ENCODE measurements at places on chromosomes 5 and 9.

GRCh38 chr5:160657622-160658458 is 194.2 kb downstream of the ATP10B start:
- no peak for DNase-seq

GRCh38 chr5:141707510-141707909 is 25.5 kb upstream of the ARAP3 start:
- DNase-seq, result no peak

DNA sequence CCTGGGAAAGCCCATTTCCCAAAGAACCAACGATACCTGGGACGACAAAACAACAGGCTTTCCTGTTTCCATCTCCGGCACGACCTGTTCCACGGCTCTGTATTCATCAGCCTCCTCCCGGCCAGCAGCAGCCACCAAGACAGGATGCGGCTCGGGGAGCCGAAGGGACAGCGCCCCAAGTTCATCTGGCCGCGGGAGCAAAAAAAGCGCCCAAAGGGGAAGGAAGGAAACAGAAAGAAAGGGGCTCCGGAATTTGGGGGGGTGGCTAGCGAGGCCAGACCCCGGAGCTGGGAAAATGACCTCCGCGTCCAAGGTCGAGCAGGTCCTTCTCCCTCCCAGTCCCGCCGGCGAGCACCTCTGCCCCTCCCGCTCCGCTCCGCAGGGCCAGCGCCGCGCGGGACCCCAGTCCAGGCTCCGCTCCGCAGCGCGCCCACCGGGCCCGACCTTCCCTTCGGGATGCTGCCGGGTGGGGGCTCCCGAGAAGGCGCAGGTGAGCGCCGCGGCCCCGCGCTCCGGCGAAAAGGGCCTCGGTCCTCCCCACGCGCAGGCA is 608 bp downstream of the ELOVL7 start:
- DNase-seq, result no peak

GRCh38 chr9:83362341-83362995 is 175.7 kb downstream of the FRMD3 start:
- DNase-seq, result no peak

DNA sequence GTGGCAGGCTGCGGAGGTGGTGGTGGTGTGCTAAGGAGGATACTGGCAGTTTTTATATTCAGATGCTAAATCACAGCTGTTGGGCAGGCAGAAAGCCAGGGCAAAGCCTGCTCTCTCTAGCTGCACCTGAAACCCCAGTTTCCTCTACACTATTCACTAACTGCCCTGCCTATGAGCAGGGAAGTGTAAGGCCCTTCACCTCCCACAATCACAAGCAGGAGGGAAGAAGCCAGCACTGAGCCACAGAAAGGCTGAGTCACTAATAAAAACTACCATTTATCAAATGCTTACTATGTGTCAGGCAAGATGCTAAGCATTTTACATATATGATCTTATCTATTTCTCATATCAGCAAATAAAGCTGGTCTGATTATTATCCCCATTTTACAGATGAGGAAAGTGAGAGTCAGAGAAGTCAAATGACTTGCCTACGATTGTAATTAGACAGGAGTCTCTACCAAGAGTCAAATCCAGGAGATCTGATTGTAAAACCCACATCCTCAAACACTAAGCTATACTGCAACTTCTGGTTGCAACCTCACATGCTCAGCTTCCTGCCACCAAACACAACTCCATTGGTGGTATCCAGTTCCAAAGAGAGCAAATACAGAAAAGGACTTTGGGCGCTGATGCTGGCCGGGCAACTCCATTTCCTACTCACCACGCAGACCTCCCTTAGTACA is 17.7 kb upstream of the IL6ST start:
- DNase-seq, result peak; percentile 8

DNA sequence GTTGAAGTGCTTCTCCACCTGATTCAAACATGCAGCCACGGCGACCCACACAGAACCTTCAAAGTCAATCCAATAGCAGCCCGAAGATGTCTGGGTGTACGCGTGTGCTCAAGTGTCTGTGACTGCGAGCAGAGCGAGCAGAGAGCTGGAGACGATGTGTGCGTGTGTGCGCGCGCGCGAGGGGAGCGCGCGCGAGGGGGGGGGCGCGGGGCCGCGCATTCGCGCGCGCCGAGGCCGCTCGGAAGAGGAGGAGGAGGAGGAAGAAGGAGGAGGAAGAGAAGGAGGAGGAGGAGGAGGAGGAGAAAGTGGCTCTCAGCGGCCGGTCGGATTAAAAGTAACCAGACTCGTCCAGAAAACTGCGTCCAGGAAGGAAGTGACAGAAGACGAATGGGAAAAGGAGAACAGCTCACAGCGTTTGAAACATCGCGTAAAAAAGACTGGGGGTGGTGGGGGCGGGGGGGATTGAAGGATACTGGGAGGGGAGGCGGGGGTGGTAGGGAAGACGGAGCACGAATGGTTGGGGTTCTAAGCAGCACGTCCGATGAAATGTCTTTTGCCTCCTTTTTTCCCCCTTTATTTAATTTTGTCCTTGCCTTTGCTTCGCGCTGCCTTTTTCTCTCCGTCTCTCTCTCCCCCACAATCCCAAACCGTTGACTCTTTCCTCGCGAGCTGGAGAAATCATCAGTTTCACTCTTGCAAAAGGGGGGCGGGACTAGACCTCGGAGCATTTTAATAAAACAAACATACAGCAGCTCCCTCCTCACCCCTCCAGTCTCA is at the start of gene MEF2C:
Gene MEF2C, minus strand, starts transcription at position 126 of the 777 bp plus-strand sequence. CDS start 59,396 bp downstream, outside the sequence.
- peak; percentile 73 for DNase-seq

DNA sequence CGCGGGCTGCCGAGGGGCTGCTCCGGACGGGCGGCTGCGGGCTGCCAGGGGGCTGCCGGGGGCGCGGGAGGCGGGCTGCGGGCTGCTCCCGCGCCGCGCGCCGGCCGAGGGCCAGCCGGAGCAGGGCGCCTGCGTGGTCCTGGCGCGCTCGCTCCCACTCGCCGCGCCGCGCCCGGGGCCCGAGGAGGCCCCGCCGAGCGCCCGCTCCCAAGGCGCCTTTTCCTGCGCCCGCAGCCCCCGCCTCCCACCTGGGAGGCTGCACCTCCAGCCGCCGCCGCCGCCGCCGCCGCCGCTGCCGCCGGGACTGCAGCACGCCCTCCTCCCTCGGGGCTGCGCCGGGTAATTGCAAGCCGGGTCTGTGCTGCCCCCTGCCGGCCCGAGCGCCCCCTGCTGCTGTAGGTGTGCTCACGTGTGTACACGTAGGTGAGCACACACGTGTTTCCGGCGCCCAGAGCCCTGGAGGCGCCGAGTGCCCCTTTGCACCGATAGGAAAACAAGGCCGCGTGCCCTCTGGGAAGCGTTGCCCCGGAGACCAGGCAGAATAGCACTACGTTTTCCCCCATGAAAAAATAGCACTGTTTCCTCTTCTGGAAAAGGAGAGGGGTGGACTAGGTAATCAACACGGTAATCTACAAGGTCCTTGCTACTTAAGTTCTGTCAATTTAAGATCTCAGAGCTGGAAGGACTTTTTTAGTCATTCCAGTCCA is at the start of gene EPB41L4B:
Gene EPB41L4B, minus strand, starts transcription at position 318 of the 707 bp plus-strand sequence. CDS start 613 bp downstream, outside the sequence.
- DNase-seq, result peak; percentile 76

DNA sequence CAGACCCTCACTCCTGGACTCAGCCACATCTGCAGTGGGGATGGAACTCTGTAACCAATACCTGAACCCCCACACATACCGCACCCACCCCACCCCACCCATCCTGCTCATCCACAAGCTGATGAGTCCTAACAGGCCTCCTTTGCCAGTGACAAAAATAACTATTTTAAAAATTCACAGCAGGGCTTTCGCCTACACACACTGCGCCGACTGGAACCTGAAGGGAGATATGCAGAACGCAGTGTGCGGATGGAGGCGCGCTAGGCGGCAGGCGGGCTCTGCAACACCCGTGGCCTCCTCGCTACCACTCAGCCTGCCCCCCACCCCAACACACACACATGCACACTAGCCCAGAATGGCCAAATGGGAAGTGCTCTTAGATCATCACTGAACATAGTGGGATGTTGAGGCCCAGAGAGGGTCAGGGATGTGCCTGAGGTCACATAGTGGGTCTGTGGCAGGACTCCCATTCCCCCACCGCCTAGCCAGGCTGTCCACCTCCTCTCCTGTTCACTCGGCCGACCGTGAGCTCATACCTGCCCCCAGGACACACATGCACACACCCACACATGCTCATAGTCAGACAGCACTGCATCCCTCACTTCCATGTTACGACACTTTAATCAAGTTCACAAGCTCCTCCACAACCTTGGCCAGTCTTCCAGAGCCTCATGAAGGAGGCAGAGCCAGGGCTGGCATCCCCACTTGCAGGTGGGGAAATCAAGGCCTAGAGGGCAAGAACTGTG is 6.3 kb upstream of the CAMK2A start:
- no peak for DNase-seq

GRCh38 chr9:126856326-126856877 is 4.0 kb upstream of the ZBTB34 start:
- no peak for DNase-seq

DNA sequence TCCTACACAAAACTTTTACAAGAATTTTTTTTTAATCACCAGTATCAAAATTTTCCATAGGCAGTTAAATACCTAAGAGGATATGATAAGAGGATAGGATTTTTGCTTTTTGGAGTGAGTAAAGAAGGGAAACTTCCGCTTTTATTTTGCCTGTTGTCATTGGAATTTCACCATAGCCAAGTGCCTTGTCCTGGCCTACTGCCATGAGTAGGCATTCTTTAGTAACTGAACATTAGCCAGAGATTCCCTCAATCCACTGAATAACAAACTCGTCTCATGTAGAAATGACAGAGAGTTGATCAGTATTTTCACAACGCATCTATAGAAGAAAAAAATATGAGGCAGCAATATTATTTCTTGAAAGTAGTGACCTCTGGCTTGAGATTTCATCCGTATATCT is 289.6 kb upstream of the ADAMTSL1 start:
- DNase-seq, result no peak

- no peak for DNase-seq
Observed at GRCh38 chr5:96196890-96197289, 235.2 kb upstream of the ELL2 start.

DNA sequence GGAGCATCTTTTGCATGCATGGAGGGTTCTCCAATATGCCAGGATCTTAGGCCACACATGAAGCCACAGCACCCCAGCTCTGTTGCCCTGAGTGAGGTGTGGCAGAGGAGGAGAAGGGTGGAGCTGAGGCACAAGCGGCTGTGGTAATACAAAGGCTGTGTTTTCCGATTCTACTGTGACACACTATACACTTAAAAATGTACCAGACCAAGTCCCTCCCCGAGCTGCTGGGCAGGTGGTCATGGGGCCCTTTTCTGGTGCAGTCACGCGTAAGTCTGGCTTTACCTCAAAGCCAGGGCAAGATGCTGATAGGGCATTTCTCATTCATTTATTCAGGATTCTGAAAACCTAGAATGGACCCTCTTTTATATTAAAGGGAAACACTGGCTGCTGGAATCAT is 3.7 kb downstream of the ADGRV1 start:
- no peak for DNase-seq

- no peak for DNase-seq
Observed at GRCh38 chr5:122965111-122965510, 71.4 kb downstream of the PPIC start.

GRCh38 chr9:69829484-69829883 is 8.9 kb downstream of the CFAP95 start:
- no peak for DNase-seq

DNA sequence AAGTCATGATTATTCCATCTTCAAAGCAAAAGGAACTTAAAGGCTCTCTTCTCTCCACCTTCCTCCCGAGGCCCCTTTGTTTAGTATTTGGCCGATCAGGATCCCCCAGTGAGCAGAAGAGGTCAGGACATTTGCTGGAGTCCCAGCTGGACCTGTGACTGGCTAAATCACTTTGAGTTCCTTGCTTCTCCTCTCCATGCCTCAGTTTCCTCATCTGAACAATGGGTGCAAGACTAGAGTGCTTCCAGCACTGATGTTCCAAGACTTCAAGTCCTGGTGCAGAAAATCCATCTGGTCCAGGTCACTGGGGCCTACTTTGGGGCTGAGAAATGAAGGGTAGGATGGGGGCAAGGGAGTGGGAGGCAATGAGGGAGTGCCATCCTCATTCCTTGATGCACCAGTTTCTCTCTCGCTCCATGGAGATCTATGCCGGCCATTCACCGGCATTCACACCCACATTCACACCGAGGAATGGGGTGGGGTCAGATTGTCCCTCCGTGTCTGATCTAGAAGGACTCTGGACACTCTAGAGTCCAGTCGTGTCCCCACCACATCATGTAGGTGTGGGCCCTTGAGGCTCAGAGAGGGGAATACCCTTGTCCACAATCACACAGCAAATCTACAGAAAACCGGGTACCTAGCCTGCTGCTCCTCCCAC is 38.7 kb upstream of the IL17B start:
- no peak for DNase-seq

DNA sequence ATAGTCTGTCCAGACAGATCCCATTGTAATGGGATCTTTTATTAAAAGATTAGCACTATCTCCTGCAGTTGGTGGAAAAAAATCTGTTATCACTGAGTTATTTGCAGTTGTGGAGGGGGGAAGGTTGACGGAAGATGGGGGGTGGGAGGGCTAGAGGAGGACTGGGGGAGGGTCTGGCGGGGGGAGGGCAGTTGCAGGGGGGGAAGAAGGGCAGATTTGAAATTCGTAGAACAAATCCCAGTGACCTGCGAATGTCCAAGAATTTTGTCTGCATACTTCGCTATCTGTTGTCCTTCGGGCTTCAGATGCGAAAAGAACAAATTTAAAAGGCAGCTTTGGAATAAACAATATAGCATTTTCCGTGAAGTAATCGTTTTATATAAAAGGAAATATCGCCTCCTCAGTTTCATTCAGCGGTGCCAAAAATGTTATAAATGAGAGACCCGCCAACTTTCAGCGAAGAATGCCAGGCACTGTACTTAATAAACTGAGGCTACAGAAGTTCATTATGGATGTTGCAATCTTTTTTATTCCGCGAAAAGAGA is 1.3 kb upstream of the FST start:
- DNase-seq, result no peak

GRCh38 chr5:134568761-134569695 is 43.6 kb downstream of the JADE2 start:
- no peak for DNase-seq

DNA sequence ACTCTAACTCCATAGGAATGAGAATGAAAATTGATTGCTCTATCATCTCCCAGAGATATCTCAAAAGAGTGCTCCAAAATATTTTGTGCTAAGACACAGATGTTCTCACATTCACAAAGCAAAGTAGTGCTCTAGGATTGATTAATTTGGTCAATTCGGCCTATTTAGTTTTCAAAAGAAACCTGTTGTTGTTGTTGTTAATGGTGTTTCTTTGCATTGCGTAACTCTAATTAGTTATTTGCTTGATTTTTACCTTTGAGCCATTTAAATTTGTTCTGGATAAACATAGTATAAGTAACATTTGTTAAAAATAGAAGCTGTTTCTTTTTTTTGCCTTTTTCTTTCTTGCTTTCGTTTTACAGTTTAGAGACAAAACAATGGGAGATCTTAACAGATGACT is 382.5 kb downstream of the CAAP1 start:
- no peak for DNase-seq

- no peak for DNase-seq
Observed at GRCh38 chr5:173634465-173634983, 18.1 kb upstream of the BOD1 start.

DNA sequence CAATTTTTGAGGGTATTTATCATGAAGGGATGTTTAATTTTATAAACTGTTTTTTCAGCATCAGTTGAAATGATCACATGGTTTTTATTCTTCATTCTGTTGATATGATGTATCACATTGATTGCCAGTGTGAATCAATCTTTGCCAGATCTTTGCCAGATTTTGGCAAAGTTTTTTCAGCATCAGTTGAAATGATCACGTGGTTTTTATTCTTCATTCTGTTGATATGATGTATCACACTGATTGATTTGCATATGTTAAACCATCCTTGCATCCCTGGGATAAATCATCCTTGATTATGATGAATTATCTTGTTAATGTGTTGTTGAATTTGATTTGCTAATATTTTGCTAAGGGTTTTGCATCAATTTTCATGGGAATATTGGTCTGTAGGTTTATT is 140.9 kb upstream of the TAS2R1 start:
- DNase-seq, result no peak

- no peak for DNase-seq
Observed at GRCh38 chr9:87146933-87147332, 199.6 kb upstream of the GAS1 start.
